Neural progenitor cell (in vitro differentiated cells): ENCODE measurements at places on chromosomes 2 and 18.

GRCh38 chr2:241535871-241536655, 22.5 kb upstream of the BOK start:
- no peak for DNase-seq

GRCh38 chr2:17076533-17076932, 410.9 kb upstream of the CYRIA start:
- DNase-seq: no peak

- peak; percentile 64 for DNase-seq
Observed at GRCh38 chr18:77000527-77000926, 132.1 kb downstream of the MBP start.

- peak; percentile 45 for DNase-seq
Observed at GRCh38 chr2:201450954-201451291, 335 bp downstream of the TRAK2 start.

- DNase-seq: peak; percentile 59
Observed at GRCh38 chr2:164967781-164968228, 12.5 kb upstream of the SLC38A11 start.

DNA sequence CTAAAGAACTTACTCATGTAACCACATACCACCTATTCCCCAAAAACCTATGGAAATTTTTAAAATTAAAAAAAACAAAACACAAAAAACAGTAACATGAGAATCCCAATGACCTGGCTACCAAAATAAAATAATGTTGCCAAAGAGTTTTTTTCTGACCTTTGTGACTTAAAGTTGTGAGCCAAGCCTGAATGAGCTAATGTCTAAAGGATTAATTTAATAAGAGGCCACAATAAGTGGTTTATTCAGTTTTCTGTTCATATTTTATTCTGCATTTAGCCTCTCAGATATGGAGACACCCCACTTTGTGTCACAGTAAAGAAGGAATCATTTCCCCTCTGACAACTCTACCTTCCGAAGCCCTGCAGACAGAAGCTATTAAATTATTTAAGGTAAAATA, 42.6 kb upstream of the DYNC2LI1 start:
- no peak for DNase-seq

- no peak for DNase-seq
Observed at GRCh38 chr2:95185197-95185596, 19.6 kb downstream of the ZNF2 start.

- DNase-seq: no peak
Observed at GRCh38 chr18:59432803-59433597, 73.9 kb upstream of the LMAN1 start.

DNA sequence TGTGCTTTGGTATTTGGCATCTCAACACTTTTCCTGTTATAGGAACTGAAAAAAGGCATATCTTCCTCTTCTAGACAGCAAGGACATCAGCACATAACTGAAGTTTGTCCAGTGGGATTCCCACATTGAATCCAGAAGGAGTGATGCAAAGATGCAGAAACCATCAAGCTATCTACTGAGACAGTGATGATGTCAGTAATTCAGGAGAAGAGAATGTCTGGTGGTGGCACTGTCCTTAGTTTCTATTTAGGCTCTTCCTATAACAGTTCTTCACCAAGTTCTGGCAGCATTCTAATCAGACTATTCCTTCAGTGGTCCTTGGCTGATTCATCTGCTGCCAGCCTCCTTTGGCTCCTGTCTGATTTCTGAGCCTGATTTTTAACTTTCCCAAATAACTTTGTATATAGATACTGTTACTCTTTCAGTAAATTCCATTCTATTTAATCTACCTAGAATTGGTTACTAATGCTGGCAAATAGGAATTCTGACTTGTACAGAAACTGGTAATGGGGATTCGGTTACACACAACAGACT, 56.6 kb upstream of the AGPS start:
- DNase-seq: no peak

DNA sequence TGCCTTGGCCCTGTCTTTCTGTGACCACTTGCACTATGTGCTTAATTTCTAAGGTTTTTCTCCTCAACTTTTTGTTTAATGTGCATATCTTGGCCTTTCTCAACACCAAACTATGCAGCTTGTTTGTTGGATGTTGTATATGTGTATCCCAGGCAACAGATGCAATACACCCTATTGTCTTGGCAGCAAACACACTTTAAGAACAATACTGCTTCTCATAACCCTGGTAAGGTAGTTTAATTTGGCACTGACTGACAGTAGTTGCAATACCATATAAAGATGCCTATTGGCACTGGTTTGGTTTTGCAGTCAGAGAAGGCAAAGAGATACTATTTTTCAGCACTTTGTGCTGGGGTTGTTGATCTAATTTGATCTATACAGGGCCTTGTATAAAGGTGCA, 360.7 kb upstream of the CWC22 start:
- DNase-seq: no peak

- DNase-seq: no peak
Observed at GRCh38 chr18:64799376-64799775, 650.5 kb upstream of the LINC00305 start.

GRCh38 chr2:126639276-126639675, 16.7 kb upstream of the GYPC start:
- no peak for DNase-seq

DNA sequence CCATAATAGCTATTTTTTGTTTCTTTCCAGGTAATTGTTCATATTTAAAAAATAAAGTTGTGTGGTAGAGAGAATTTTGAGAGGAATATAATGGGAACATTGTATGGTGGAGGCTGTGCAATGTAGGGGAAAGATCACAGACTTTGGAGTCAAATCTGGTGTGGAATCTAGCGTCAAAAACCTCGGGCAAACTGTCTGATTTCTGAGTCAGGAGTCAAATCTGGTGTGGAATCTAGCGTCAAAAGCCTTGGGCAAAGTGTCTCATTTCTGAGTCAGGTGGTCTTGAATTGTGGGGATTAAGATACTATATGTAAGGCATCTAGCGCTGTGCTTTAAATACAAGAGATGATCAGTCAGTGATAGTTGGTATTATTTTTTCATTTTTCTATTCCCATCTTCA, 5.1 kb downstream of the PTPN4 start:
- DNase-seq: no peak

- DNase-seq: no peak
Observed at GRCh38 chr2:10891390-10891789, 20.3 kb upstream of the KCNF1 start.

DNA sequence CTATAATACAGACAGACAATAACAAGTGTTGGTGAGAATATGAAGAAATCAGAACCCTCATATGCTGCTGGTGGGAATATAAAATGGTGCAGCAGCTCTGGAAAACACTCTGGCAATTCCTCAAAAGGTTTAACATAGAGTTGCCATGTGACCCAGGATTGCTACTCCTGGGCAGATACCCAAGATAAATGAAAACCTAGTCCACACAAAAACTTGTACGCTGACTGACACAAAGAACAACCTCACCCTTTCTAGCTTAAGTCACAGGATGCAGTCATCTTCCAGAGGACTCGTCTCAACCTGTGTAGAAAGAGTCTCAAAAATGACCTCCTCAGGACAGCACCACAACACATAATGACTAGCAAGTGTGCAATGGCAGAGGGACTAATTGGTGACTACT, 71.6 kb upstream of the ACAA2 start:
- DNase-seq: no peak

- no peak for DNase-seq
Observed at GRCh38 chr2:160606341-160606740, 112.7 kb upstream of the RBMS1 start.

GRCh38 chr2:78541088-78541450, 484.4 kb upstream of the REG3G start:
- DNase-seq: no peak

DNA sequence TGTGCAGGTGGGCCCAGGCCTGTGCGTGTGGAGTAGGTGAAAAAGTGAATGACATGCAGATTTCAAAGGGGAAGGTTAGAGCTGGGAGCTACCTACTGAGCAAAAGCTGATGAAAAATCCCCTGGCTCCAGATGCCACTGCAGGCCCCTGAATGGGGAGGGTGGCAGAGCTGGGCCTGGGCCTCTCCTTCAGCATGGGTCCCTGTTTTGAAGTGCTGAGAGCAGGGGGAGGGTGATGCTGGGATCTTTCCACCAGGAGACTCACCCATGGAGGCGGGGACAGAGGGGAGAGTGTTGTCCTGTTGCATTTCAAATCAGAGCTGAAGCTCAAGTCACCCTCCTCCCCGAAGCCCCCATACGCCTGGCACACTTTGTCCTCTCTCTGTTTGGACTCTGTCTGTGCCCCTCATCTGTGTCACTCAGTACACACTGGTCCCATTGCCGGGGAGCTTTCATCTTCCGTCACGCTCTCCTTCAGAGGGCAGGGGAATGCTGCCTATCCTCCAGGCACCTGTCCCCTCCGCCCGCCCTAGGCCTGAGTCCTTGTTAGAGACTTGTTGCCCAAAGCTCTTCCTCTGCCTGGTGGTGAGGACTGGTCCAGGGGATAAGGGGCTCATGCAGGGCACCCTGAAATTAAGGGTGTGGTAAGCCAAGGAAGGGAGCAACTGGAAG, 206.6 kb downstream of the HAUS1 start:
- DNase-seq: no peak
